ENCODE measurements at places on chromosomes 6 and 20. TPM values are rescaled to one million over a fixed set of nuclear protein-coding genes. Genes with fewer than 3 reads are reported as not detected.

- DNase-seq: no peak
Measured at GRCh38 chr6:44010411-44011349, 116.6 kb downstream of the MRPL14 start.

CD24 gene
- total RNA-seq: 352 TPM

EEF1A2 gene
- 4.6 TPM for total RNA-seq

DNA sequence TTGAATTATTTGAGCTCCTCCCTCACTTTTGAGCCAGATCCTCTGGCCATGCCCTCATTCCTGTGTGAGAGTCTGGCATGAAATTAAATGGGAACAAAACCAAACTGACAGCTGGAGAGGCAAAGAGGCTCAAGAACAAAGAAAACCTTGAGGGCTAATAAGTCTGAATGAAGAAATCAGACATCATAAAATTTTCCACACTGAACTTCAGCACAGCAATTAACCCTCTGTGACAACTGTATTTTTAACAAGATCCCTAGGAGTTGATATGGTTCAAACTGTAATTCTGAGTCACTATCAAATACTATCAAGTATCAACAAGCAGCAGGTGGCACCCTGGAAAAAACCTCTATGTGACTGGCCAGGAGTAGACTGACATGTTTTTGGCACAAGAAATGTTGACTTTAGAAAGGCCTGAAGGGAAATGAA, 109.4 kb upstream of the EMILIN3 start:
- no peak for DNase-seq

DNA sequence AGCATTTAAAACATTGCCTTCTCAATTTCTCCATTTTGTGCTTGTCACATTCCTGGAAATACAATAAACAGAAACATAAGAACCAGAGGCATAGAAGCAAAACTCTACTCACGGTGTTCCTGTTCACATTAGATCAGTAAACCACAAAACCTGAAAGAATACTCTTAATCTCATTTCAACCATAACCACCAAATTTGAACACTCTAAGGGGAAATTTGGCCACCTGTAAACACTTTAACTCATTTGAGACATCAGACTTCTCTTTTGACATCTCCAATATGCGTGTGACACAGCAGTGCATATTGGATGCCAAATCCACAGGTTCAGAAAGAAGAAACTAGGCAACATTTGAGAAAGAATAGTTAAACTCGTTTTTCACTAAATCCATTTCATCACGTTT, 153.8 kb upstream of the IRAK1BP1 start:
- DNase-seq: no peak

DNA sequence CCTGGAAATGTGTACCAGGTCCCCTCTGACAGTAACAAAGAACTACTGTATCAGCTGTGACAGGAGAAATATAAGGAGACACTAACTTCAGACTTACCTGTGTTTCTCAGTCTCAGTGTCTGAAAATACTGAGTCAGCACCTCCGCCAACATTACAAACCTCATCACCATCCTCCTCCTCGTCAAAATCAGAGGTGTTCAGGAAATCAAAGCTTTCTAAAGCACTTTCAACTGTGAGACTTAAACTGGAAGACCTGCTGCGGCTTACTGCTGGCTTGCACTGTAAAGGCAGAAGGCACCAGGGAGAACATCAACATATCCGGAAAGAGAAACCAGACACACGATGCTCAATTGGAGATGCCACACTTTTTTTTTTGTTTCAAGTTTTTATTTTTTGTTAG, 40.3 kb upstream of the ARMH2 start:
- DNase-seq: no peak

DNA sequence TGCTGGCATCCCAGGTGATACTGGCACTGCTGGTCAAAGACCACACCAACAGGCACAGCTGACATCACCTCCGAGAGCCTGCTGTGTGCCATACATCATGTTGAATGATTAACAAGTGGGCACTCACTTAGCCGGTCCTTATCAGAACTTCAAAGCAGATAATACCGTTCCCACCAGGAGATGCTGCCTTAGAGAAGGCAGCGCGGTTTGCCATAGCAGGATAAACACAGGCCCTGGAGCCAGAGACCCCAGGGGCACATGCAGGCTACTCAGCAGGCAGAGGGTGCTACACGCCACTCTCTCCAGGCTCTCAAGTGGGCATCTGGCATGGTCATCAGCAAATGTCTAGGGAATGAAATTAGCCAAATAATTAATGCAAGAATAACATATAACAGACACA, 86.5 kb upstream of the CST7 start:
- DNase-seq: no peak

NMBR gene
- not detected for total RNA-seq

DNA sequence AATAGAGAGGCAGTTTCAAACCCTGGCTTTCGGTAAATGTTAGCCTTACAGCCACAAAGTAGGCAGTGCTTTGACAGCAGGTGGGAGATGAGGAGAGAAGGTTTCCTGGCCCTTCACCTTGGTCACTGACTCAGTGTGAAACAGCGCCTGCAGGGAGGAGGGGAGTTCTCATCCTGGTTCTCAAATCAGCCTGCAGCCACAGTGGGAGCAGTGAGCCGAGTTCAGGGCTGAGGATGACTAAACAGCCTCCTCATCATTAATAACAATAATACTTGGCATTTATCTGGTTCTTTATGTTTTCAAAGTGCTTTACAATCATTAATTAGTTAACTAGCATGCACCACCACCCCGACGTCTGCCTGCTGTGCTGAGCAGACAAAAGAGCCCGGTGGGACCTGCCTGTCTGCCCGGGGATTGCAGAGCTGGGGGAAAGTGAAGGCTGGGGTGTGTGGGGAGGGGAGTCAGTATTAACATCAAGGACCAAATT, 59.6 kb downstream of the PRDM1 start:
- DNase-seq: no peak

GSTA3 gene
- total RNA-seq: not detected

- no peak for DNase-seq
Measured at GRCh38 chr6:31129130-31129529, 8.9 kb upstream of the CDSN start.

DNA sequence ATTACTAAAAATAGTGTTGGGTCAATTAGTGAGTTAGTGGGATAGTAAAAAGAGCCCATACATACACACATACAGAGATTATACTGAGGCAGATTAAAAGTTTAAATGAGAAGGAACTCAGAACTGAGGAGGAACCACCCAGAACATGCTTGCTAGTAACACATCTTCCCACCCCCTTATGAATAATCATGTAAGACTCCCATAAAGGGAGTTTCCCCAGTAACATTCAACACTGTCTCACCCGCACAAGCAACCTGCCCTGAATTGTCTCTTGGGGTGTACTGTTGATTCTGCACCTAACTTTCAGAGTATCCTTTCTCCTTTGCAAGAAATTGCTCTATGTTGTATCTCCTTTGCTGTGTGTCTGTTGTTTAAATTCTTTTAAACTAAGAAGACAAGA, 11.1 kb upstream of the HLA-DQB2 start:
- DNase-seq: no peak

DNA sequence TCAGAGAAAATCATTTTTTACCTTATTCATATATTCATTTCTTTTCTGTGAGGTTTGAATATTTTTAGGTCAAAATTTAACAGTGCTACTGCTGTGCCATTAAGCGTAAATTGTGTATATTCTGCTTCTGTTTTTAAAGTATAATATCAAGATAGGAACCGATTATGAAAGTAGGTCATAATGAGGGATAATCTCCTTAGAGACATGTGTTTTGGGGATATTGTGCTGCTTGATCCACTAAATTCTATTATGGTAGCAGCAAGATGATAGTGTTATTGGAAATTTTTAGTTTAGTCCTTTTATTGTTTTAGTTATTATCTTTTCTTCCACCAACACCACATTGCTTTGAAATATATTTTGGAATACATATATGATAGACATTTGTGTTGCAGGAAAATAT, 244.0 kb downstream of the RIMS1 start:
- DNase-seq: no peak

DNA sequence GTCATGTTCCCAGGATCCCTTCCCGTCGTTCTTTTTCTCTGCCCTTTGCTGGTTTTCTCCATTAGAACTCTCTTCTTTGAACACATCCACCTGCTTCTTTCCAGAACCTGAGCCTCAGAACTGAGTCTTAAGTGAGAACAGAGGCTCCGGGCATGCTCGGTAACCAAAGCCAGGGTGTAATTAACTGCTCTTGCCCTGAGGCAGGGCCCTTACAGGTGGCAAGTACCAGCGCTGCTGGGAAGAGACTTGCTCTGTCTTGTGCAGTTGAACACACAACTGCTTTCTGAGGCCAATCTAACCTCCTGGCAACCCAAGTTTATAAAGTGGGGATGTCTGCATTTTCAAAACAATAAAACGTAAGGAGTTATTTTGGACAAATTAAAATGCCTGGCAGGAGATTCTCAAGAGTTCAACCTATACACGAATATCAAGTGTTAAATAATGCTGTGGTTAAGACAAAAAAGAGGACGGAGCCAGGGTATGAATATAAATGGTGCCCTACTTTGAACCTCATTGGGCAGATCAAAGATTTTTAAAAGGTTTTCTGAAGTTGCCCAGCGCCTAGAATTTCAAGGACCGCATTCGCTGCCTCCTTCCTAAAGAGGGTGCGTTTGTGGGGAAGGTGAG, 12.4 kb upstream of the DEK start:
- DNase-seq: no peak

SLC17A2 gene
- not detected for total RNA-seq

MACROD2 gene
- total RNA-seq: 6.4 TPM

- no peak for DNase-seq
Measured at GRCh38 chr6:3646616-3647362, 104.7 kb downstream of the PXDC1 start.

HFE gene
- 2.4 TPM for total RNA-seq

All from neural crest cell (in vitro differentiated cells).